Nasal cavity respiratory epithelium epithelial cell of viscerocranial mucosa (primary cell): ENCODE measurements at places on chromosomes 11 and 22. TPM values are rescaled to one million over a fixed set of nuclear protein-coding genes. Genes with fewer than 3 reads are reported as not detected.

The PHOX2A gene
- total RNA-seq: not detected in 2 replicates

The CHRDL2 gene
- not detected in 2 replicates for total RNA-seq

The ZBTB16 gene
- under 0.01 and 2.6 TPM in 2 replicates for total RNA-seq

The SPDYC gene
- not detected in 2 replicates for total RNA-seq

The CCDC157 gene
- 0.34 and 1.1 TPM in 2 replicates for total RNA-seq

The CYTH4 gene
- under 0.01 TPM in 2 replicates for total RNA-seq

The BTBD18 gene
- not detected in 2 replicates for total RNA-seq

The TUB gene
- under 0.01 and 0.57 TPM in 2 replicates for total RNA-seq

The HSCB gene
- 10.5 and 24.6 TPM in 2 replicates for total RNA-seq

The TRPT1 gene
- 12.4 and 13.7 TPM in 2 replicates for total RNA-seq

The MOV10L1 gene
- total RNA-seq: under 0.01 and 0.85 TPM in 2 replicates

The BATF2 gene
- 0.34 and 0.57 TPM in 2 replicates for total RNA-seq

The IMMP1L gene
- total RNA-seq: 18.2 and 20.5 TPM in 2 replicates

The CCDC82 gene
- total RNA-seq: 6.2 and 20.4 TPM in 2 replicates

The TBX1 gene
- total RNA-seq: 7.9 and 9.8 TPM in 2 replicates

The GAS2L1 gene
- total RNA-seq: 6.2 and 19.4 TPM in 2 replicates

The NAP1L4 gene
- total RNA-seq: 212 and 231 TPM in 2 replicates

The SCUBE2 gene
- under 0.01 and 0.07 TPM in 2 replicates for total RNA-seq

The SCGB1A1 gene
- total RNA-seq: not detected in 2 replicates

The PGA4 gene
- total RNA-seq: not detected in 2 replicates
